ENCODE measurements at places on chromosomes 2 and 18.

GRCh38 chr2:162473986-162474385 is 130.1 kb downstream of the GCA start:
- no peak for DNase-seq

GRCh38 chr2:129723277-129724020 is 256.0 kb upstream of the RAB6C start:
- DNase-seq: no peak

DNA sequence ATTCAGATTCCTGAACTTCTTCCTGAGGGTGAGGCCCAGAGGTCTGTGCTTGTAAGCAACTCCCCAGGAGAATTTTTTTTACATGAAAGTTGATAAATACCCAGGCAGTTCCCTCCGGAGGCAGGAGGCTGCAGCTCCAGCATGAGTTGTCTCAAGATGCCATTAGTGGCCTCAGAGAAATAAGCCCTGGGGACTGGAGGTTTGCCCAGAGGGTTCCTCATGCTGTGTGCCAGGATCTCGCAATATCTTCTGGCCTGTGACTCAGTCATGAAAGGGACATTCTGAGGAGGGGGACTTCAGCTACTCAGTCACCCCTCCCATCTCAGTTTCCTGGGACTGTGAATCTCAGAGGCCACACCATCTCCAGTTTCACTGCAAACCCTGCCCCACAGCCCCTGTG is 49.9 kb downstream of the LYPD1 start:
- no peak for DNase-seq

DNA sequence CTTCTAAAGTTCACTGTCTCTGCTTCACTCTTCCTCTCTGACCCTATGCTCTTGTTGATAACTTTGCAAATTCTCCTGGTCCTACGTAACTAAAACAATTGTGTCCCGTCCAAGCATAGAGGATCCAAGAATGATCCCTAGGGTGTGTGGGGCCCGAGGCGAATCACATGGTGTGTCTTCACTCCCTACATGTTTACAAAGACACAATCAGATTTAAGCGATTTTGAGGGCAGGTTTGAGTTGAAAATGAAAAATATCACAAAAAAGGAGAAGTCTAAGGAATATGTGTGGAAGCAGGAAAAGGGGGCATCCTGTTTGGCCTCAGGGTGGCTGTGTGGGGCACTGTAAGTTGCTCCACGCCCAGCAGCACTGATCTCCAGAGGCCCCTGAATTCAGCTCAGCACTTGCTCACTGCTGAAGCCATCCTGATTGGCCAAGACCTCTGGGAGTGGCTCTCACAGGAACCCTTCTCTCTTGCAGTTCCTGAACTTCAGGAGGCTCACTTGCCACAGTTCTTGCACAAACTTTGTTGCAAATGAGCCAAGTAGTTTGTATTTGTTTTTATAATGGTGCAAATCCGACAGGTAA is 363.6 kb downstream of the ZNF521 start:
- no peak for DNase-seq

GRCh38 chr2:25926984-25927756 is 48.9 kb upstream of the ASXL2 start:
- no peak for DNase-seq

- no peak for DNase-seq
Observed at GRCh38 chr2:197740200-197740599, 35.0 kb downstream of the MARS2 start.

DNA sequence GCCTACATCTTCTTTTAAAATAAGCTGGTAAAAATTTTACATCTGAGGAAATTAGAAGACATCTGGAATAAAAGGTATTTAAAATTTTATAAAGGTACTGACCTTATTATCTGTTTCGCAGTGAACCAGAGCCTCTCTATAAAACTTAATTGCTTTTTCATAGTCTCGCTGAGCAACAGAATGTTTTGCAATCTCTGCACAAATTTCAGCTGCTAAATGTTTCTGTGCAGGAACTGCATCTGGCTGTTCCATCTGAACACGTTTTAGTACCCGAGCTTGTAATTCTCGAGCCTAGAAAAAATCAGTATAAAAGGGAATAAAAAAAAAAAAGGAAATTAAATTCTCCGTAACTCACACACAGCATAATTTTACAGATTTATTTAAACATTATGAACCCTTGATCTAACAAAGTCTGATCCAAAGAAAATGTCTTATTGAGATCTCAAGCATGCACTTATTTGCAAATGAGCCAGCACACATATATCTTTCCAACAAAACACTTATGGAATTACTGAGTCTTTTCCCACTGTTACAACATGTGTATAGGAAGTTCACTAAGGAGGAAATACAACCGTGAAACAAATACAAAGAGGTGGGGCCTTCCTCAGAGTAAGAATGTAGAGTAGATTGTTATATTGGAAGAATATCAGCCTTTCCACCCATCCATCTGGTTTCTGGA is 51.8 kb downstream of the TTC21B start:
- no peak for DNase-seq

DNA sequence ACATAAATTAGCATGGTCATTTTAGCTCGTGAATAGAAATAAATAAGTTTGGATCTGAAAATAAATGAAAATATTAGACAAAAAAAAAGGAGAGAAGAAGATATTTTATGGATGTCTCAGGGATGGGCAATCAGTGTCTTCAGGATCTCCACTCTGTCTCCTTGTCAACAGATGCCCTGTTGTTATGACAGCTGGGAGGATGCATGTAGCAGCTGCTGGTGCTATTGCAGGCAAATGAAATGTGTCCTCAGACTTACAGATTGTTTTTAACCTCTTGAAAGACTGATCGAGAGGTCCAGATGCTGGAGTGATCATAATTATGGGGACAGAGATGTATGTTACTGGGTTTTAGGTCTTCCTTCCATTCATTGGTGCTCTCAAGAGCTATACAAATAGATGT is 24.7 kb upstream of the ARL4C start:
- no peak for DNase-seq

DNA sequence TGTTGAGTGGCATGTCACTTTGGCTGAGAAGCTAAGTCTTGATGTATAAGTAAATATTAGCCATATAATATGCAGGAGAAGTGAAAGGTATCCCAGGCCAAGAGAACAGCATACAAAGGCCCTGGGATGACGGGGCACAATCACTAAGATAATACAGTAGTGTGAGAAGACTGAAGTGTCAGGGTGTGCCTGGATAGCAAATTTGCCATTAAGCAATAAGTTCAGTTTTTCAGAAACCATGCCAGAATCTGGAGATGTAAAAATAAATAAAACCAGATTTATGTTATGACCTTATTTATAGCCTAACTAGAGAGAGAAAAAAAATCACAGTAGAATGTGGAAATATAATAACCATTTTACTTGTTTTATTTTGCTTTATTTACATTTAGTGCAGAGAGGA is 1858.7 kb upstream of the CELF4 start:
- DNase-seq: no peak

DNA sequence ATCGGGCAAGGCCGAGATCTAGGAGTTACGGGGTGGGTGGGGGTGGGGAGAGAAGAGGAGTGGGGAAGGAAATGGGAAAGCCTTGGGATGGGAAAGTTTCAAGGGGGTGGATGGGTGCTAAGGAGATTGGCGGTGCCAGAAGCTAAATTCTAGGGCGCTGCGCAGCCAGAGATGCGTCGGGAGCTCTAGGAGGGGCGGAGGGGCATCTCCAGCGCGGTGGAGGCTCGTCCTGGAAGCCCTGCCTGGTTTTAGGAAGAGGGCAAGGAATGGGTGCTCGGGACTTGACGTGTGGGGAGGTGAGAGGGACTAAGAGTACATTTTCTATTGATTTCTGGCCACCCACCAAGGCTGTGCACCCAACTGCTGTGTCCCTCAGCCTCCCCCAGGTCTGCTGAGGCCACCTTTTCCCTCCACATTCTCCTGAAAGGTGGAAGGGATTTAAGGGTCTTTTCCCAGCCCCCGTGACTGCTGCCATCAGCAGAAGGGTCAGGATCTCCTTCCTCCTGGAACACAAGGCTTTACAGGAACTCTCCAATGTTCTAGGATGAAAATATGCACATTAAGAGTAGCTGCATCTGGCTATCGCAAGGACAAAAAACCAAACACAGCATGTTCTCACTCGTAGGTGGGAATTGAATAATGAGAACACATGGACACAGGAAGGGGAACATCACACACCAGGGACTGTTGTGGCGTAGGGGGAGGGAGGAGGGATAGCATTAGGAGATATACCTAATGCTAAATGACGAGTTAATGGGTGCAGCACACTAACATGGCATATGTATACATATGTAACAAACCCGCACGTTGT is 1.4 kb downstream of the C2orf72 start:
- DNase-seq: no peak

DNA sequence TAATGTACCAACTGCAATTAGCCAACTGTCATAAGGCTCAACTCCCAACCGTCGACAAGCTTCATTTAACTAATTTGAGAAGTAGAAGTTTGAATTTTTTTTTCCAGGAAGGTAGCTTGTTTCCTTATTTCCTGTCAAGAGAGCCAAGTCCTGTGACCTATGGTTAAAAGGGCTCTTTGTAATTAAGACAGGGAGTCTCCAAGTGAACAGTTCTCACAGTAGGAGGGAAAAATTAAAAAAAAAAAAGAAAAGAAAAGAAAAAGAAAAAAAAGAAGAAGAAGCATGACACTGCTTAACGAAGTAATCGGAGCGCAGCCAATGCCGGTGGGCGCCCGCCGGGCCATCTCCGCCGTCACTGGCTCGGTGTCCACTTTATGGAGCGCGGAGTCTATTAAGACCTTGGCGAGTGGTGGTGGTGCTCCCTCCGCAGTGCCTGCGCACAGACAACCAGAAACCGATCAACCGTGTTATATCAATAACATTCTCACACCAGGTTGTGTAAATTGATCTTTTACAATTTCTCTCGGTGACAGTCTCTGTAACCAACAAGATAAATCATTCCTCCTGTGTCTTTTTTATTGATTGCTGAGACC is 197.2 kb upstream of the POU3F3 start:
- no peak for DNase-seq

GRCh38 chr2:241039416-241039815 is 41.0 kb downstream of the SNED1 start:
- DNase-seq: no peak

- DNase-seq: no peak
Observed at GRCh38 chr18:53991202-53991601, 233.3 kb downstream of the MBD2 start.

- no peak for DNase-seq
Observed at GRCh38 chr2:28779001-28779400, 27.4 kb downstream of the PPP1CB start.

GRCh38 chr2:101811226-101812015 is 113.9 kb downstream of the MAP4K4 start:
- no peak for DNase-seq

- no peak for DNase-seq
Observed at GRCh38 chr2:168667156-168667555, 135.3 kb upstream of the NOSTRIN start.

DNA sequence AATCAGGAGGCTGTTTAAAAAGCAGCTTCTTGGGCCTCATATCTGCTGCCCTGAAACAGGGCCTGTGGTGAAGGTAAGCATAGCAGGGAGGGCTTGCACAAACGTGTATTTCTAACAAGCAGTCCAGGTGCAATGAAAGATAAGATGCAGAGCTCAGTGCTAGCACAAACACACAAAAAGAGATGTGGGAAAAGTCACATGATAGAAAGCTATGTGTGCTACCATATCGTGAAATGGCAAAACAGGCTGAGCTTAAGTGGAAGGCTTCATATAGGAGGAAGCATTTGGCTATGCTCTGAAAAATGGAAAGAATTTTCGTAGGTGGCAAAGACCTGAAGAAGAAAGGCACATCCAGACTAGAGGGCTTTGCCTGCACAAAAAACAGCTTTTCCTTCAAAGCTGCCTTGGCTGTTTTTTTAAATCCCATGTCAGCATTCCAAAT is 10.2 kb downstream of the RSAD2 start:
- no peak for DNase-seq

GRCh38 chr18:60981682-60982328 is 351.4 kb upstream of the CDH20 start:
- no peak for DNase-seq

DNA sequence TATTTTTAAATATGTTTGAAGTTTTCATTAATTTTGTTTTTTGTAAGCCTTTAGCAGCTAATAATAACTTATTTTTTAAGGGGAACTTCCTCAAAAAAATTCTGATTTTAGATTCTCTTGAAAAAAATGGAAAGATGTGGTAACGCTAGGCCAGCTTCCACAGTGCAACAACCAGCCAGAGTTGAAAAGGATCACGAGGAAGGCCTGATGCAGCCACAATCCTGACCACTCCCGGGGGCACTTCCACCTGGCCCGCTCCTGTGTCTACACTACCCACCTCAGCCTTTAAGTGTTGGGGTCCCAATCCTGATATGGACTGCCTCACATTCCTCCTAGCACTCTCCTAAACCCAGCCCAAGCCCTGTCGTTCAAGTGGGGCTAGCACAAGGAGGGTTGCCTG is 101.1 kb downstream of the TMEM17 start:
- DNase-seq: no peak

DNA sequence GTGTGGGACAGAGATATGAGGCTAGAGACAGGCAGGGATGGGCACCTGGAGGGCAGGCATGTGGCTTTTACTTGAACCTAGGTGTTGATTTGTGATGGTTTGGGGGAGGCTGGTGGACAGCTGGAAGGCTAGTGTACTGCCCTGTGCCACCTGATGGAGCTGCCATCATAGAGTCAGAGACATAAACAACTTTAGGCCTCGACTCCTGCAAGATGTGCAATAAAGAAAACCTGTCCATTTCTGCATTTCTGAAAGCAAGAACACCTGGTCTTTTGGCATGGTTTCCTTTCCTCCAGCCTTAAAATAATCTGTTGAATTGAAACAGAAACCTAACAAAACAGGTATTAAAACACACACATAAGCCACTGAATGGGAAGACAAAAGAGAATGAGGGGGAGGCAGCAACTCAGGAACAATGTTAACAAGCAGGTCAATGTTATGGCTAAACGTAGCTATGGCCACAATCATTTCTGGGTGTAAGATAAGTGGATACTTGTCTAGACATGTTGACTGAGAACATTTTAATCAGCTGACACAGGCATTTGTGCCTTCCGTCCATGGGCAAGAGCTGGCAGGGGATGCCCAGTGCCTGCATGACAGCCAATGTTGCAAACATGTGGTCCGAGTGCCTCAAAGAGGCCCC is 87.8 kb downstream of the KCTD1 start:
- DNase-seq: no peak

DNA sequence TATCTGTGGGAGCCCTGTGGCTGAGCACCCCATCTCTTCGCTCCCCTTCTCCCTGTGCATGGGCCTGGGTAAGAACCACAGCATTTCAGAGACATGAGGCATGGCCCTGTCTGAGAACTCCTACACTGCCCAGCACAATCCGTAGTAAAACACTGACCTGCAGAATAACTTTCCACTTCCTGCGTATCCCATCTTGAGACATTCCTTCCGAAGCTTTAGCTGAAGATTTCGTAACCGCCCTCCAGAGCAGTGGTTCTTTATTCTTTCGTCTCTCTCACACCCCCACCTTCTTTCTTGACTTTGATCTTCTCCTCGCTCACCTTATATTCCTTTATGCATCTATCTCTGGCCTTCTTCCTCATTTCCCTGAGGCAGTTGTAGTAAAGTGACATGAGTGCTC is 381.1 kb downstream of the HRH4 start:
- no peak for DNase-seq

GRCh38 chr18:22102953-22103646 is 66.3 kb upstream of the GATA6 start:
- DNase-seq: no peak
